ENCODE measurements at places on chromosomes 4 and X.

DNA sequence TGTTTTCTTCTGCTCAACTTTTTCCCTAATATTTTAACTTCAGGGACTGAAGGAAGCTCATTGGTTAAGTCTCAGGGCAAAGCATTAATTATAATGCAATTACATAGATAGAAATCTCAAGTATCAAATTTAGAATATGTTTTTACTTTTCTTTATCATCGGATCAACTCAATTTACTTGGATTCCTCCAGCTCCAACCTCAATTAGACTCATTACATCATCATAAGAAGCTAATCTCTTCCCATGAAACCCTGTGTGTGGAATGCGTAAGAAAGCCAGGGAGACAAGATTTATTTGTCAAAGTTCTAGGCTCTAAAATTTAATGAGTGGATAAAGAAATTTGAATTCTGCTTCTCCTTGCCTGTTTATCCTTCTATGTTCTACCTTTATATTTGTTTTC, 918.4 kb downstream of the ADGRL3 start:
- DNase-seq = no peak

- DNase-seq = no peak
Measured at GRCh38 chr4:2482693-2483092, 13.8 kb downstream of the RNF4 start.

- DNase-seq = no peak
Measured at GRCh38 chr4:88503344-88503743, 20.2 kb downstream of the PYURF start.

DNA sequence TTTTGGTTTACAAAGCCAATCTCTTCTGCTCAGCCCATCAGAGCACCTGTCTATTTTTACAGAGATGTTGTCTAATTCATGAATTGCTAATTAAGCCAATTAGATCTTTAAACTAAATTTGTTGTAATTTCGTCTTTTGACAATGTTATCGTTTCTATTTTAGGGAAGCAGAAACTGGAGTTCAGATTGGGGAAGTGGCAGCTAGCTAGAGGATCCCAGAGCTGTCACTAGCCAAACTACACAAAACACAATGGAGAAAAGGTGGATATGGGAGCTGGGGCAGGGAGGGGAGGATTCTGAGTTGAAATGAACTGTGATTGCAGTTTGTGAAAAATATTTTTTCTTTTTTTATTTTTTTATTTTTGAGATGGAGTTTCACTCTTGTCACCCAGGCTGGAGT, 35.8 kb downstream of the CASP3 start:
- DNase-seq = no peak

GRCh38 chr4:8898419-8898818, 26.8 kb upstream of the HMX1 start:
- DNase-seq = no peak

DNA sequence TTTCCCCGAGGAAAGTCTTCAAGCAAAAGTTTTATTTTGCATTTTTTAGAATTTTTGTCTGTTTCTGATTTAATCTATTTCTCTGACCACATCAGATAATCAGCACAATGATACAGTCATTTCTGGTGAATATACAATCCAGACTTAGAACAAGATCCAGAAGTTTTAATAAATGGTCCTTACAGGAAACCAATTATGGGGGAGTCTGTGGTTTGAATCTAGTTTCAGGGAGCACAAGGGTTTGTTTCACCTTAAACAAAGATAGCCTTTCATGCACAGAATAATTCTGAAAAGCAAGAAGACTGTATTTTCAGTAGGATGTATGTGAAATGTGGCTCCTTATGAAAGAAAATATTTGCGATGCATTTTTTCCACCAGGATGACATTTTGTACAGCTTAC, 158.5 kb upstream of the ARSJ start:
- no peak for DNase-seq

GRCh38 chr4:176549161-176549865, 229.5 kb downstream of the SPCS3 start:
- DNase-seq = no peak

DNA sequence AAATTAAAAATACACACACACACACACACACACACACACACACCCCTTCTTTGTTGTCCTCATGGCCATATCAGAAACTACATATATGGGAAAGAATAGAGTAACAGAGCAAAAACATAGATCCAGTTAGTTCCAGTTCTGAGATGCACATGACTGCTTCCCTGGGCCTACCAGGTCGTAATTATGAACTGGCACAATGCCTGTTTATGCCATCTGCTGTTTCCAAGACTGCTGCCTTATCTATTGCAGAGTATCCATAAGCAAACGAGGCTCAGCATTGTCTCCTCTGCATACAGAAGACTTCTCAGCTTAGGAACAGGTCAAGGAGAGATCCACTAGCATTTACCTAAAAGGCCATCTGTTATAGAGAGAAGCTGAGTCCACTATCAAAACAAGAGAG, 789.0 kb downstream of the TECRL start:
- DNase-seq = no peak

DNA sequence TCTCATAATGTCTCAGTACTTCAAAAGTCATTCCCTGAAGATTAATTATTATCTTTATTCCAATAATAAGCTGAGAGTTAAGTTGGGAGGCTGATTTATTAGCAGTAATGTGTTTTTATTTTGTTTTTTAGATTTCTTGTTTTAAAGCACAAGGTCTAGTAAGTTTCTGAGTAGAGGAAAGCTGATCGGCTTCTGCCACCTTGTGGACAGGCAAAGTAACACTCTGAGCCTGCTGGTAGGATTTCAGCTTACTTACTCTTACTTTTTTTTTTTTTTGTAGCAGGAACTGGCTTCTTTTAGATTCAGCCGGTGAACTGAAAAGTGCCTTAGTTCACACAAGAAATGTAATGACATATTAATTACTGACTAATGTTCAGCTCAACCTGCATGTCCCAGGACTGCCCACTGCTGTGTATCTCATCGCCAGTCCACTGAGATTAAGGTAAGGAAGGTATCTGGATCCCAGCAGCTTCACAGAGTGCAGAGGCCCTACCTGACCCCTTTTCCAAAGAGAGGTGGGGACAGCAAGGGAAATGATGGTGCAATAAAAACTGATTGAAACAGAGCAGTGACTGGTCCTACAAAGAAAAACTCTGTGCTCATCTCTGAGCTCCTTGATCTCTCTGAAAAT, 126.5 kb downstream of the ADGRA3 start:
- DNase-seq = peak; percentile 57

GRCh38 chr4:184740980-184741391, 7.1 kb upstream of the CENPU start:
- no peak for DNase-seq

DNA sequence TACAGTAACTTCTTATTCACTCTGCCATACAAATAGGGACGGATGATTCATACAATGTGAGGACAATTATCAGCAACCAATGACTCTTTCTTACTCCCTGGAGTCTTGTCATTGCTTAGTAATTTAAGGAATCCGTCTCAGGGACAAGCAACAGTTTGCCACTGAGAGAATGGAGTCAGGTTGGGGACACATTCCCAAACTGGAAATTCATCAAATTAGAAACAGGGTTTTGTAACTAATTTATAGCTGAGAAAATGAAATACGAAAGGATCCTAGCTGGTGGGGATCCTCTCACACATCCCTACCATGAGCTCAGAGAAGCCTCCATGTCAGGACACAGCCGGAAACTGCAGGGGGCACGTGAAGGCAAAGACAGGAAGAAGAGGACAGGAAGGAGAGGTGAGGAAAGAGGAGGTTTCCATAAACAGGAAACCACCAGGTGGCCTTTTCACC, 50.4 kb upstream of the KDR start:
- DNase-seq = no peak

DNA sequence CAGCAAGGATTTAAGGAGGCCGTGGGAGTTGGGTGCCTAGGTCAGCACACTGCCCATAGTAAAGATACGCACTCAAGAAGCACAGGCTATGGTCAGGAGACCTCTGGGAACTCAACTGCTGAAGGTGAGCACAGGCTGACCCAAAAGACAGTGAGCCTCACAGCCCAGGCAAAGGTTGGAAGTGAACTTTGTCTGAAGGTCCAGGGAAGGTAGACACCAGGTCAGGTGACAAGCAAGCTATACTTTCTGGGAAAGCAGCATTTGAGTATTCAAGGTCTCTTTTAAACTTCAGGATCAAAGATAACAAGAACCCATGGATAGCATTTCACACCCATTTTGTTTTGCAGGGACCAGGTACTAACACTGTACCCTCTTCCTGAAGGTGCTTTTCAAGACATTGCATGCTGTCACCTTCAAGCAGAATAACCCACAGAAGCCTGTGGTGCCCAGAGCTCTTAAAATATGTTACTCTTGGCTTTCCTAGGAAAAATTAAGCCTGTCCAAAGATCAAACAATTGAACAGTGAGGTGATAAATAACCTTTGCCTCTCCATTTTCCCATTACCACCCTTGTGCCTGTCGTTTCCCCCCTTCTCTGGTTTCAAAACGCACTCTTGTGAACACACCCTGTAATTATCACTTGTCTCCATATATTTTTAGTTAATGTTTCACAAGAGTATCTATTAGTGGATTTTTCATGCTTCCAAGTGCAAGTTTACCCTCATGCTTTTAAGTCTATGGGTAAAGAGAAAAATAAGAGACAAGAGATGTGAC, 3.4 kb upstream of the S100G start:
- DNase-seq = no peak

GRCh38 chrX:123771449-123772064, 38.7 kb upstream of the THOC2 start:
- DNase-seq = no peak

DNA sequence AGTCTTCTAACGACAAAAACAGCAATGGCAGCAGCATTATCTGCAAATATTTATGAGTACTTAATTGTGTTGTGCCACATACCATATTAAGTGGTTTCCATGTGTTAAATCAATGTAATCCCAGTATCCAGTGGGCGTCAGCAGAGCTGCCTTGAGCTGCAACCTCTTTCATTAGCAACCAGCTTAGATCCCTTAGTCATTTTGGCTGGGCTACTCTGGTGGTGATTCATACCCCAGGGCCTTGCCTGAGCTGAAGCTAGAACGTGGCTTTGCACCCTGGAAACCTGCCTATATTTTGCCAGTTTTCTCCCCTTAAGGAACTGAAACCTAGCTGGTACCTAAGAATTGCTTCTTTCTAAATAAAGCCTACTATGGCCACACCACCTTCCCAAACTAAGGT, 474.3 kb upstream of the FTHL17 start:
- no peak for DNase-seq

DNA sequence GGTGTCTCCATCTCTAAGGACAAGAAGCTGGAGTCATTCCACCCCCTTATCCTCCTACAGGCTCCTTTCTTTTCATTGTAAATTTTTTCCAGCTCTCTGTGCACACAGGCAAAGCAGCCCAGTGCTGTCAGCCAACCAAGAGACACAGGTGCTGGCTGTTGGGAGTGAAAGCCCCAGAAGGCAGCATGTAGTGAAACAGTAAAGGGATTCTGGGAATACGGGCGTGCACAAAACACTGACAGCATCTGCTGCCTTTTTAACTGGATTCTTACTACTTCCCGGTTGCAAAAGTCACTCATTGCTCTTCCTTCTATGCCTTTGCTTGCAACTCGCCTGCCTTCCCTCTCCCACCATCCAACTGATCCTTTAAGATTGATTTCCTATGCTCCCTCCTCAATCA, 208.6 kb upstream of the PRPS2 start:
- DNase-seq = no peak

DNA sequence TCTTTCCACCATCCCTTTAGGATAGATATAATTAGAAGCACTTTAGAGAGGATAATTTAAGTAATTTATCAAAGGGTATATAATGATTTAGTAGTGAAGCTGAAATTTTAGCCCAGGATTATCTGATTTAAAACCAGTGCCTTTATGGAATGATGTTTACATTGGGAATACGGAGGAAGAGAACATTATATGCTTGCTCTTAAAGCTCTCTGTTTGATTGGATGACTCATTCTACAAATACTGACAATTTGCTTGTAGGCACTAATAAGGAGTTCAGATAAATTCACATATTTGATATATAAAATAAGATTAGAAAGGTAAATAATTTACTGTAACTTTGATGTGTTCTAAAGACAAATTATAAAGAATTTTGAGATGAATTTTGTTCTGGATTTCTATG, 84.7 kb downstream of the SH3BGRL start:
- DNase-seq = no peak

- no peak for DNase-seq
Measured at GRCh38 chr4:76342191-76342590, 35.7 kb downstream of the STBD1 start.

- no peak for DNase-seq
Measured at GRCh38 chr4:53847965-53848364, 216.4 kb downstream of the CHIC2 start.

DNA sequence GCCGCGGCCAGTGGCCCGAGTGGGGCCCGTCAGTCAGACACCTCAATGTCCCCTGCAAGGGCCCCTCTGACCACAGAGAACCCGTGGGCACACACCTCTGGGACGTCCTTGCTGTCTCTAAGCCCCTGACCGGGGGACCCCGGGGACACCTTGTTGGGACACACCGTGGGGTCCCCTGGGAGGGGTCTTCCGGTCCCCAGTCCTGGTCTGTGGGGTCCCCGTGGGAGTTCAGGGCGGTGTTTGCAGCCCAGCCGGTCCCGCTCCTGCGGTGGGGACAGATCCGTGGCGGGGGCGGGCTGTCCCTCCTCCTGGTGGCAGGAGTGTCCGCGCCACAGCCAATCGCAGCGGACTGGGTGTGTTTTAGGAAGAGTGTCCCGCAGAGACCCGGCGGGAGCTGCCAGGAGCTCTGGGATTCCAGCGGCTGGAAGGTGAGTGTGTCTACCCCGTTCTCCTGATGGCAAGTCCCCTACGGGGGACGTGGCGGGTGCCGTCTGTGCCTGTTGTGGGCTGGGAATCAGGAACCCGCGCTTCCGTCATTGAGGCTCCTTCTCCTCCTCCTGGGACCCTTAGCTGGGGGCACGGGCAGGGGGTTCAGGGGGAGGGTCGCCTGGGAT, 5.1 kb upstream of the PLCXD1 start:
- DNase-seq = peak; percentile 78

GRCh38 chr4:168575473-168575872, 78.6 kb downstream of the PALLD start:
- no peak for DNase-seq

DNA sequence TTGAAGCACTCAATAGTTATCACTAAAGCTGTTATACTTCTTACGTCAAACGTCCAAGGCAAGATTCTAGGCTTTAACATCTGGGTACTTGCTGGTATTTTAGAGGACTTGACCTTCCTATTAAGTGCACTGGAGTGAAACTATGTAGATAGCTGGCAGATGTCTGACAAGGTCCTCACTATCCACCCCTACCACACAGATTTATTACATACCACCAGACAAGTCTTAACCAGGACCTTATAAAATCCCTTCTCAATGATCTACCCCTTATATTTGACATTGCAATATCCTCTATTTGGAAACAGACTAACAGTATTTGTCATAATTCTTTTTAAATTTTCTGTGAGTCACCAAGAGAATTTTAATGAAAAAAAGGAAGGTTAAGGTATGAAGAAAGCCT, 78.8 kb downstream of the PDGFC start:
- DNase-seq = no peak

DNA sequence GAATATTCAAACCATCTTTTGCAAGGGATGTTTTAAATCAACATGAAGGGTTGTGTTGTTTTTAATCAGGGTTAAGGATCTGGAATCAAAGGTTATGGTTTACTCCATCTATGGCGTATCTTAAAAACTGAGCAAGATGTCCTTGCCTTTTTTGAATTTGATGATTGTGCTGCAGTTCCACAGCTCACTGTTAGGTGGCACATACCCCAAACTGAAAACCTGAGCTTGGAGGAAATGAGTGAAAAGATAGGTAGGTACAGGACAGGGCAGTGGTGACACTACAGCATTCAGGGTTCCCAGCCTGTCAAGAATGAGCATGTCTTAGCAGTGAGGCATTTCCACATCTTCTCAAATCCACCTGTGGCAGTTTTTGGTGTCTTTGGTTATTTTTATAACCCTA, 13.1 kb upstream of the EOLA1 start:
- no peak for DNase-seq

GRCh38 chrX:52867610-52868348, at the start of gene XAGE3:
Gene XAGE3 (minus strand): TSS chrX:52868083. CDS start chrX:52867133, 950 bp downstream.
- DNase-seq = no peak

Data from WTC11 (cell line).